GM13976 (cell line): ENCODE measurements at places on chromosomes 12 and 14.
A peak's percentile ranks its signal among the peaks of the same experiment; 100 is the strongest.

GRCh38 chr12:83559650-83560049 lies 872.9 kb downstream of the TMTC2 start:
- no peak for DNase-seq

DNA sequence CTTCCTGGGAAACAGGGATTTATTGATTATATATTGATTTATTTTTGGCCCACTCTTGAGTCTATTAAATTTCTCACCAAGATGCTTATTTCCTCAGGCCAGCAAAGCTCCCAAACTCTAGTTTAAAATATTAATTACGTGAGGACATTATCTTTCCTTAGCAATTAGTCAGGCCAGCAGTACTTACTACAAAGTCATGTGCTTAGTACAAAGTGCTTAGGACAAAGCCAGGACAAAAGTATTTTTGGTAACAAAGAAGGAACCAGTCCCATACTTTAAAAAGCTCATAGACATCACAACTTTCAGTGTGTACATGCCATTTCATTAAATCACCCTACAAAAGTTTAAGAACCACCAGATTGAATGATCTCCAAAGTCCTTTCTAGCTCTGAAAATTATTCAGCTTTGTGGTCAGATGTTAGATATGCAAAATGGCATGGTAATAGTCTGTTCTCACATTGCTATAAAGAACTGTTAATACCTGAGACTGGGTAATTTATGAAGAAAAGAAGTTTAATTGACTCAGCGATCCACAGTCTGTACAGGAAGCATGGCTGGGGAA lies 94.7 kb upstream of the PWP1 start:
- no peak for DNase-seq

GRCh38 chr12:61357496-61357895 lies 902.7 kb upstream of the USP15 start:
- no peak for DNase-seq

- DNase-seq = peak; percentile 9
Measured at GRCh38 chr12:89225401-89225800, 126.9 kb downstream of the DUSP6 start.

- no peak for DNase-seq
Measured at GRCh38 chr14:37864861-37865718, 269.7 kb downstream of the TTC6 start.

DNA sequence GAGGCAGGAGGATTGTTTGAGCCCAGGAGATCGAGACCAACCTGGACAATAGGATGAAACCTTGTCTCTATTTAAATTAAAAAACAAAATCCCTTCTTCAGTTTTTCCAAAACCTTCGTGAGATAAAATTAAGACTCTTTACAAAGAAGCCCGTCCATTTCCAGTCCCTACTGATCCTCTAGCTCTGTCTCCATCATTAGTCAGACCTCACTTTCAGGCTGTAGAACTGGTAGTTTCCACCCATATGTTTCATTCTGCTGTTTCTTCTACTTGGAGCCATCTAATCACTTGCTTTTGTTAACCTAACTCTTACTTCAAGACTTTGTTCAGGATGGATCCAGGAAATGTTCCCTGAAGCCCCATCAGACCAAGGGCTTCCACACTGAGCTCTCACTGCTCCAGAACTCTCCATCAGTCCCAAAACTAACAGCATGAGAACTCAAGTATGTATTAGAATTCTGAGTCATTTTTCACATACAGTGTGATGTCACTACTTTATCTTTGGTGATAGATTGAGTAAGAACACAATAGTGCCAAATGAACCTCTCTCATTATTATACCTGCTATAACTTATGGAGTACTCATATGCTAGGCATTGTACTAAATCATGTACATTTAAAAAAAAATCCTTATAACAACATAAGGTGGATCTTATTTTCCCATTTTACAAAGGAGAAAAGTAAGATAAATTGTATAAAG lies 90.8 kb downstream of the PRICKLE1 start:
- DNase-seq = no peak

DNA sequence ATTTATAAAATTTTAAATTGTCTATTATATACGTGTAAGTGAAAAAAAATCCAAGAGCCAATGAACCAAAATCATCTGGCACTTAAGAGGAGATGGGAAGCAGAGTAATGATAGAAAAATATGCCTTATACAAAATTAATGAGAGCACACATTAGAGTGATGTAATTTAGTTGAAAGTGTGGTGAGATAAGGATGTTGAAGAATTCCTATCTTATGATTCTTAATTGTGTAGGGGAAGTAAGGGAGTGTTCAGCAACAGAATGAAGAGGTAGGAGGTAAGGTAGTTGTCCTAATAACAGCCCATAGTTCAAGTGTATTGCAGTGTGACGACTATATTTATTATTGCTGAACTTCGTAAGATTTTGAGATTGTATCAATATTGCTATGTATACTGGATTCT lies 843.4 kb upstream of the FLRT2 start:
- DNase-seq = no peak

DNA sequence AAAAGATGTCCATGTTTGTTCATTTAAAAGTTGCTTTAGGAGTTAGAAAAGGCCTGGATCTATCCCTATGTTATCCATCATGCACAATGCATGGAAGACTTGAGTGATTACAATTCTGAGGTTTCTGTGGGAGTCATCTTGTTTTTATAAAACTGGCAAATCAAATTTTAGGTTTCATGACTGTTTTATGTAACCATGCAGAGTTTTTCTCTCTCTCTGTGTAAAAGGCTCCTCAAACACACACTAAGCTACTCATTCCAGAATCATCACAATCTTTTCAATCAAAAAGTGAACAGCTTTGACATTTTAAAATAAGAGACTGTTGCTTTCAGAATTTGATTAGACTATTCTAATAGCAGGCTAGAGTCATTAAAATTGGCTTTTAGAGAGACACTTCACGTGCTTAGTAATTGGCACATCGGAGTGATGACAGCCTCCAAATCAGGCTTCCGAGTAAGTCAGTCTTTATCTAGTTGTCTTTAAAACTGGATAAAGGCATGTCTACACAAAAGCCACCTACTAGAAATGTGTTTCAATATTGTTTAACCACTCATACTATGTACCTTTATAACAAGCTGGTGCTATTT lies 31.9 kb downstream of the PRICKLE1 start:
- DNase-seq = no peak

DNA sequence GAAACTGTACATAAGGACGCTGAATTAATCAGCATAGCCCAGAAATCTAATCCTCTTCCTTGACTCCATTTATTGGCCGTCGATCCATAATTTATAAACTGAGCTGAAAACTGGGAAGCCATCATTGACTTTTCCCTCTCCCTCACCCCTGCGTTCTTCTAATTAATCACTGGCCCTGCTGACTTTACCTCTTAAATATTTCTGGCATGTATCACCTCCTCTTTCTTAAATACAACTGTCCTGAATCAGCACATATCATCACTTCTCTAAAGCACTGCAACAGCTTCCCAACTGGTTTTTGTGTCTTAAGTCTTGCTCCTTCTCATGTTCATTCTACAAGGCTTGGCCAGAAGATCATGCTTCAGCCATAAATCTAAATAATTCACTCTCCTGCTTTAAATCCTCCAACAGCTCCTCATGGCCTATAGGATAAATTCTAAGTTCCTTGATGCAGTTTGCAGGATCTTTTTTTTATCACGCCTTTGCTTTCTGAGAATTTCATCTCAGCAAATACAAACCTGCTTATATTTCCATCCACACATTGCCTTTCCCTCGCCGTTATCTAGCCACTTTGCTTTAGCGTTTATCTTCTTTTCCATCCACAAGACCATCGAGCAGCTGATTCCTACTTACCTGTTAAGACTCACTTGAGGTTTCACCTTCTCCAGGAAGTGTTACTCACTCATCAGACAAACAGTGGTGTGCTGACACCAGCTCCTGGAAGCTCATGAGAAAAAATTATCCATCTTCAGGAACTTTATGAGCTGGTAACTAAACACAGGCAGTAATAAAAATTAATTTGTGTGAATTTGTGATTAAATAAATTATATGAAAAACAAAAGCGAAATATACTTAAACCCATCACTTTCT lies 295.6 kb upstream of the FLRT2 start:
- no peak for DNase-seq

- no peak for DNase-seq
Measured at GRCh38 chr14:34684578-34684977, 29.8 kb downstream of the CFL2 start.

GRCh38 chr14:24888532-24888931 lies 161.4 kb downstream of the STXBP6 start:
- no peak for DNase-seq

DNA sequence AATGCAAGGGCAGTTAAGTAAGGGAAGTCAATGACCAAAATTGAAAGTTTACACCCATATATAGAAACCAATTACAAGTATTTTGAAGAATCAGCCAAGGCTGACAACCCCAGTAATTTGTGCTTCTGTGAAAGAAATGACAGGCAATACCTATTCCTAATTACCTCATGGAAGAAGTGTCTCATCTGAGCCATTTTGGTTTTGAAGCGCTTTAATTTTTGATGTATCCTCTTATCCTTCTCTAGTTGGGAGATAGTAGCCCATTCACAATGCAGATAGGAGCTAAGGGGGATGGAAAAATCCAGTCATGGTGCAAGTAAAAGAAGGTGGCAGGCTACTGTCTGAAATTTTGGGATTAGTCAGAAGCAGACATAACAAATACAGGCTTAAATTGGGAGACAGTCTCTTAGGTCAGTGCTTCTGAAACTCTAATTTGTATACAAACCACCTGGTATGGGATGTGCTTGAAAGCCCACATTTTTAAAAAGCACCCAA lies 30.4 kb upstream of the SUPT16H start:
- DNase-seq = peak; percentile 64

GRCh38 chr14:20031058-20031457 lies 4.8 kb downstream of the OR4K13 start:
- DNase-seq = no peak

- DNase-seq = no peak
Measured at GRCh38 chr12:9757433-9758025, 3.2 kb downstream of the CD69 start.

GRCh38 chr12:109757671-109758265 lies 44.1 kb downstream of the FAM222A start:
- no peak for DNase-seq

- DNase-seq = no peak
Measured at GRCh38 chr14:96959992-96960391, 162.8 kb downstream of the VRK1 start.

DNA sequence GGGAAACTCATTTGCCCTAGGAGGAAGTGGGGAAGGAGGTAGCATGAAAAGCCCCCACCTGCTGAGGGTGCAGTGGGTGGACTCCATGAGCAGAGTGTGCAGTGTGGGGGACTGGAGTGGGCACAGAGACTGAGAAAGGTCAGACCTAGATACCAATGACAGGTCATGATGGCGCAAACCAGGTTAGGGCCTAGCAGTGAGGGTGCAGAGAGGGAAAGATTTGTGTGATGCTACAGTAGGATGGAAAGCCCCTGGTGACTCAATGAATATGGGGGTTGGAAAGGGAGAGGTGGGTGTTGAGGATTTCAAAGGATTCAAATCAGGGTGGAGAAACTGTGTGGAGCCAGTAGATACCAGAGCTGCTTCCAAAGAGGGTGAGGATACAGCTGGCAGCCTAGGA lies 319.2 kb downstream of the DPF3 start:
- DNase-seq = no peak

GRCh38 chr14:103697603-103698379 lies 17.5 kb downstream of the XRCC3 start:
- no peak for DNase-seq

GRCh38 chr14:97120611-97121031 lies 323.4 kb downstream of the VRK1 start:
- no peak for DNase-seq

DNA sequence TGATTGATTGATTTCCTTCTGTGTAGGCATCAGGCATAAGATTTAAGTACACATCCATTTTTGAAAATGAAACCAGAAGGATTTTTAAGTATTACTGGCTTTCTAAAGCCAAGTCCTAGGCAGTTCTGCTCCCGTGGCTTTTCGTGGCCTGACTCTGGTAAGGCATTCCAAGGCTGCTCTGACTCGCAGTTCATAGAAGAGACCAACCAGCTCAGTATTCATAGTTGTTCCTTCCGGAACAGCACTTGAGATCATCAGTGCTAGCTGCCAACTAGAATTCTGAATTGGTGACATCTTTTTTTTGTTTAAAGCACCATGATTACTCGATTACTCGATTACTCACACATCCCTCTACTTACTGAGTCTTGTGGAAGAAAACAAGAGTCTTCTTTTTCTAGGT lies 25.9 kb downstream of the SUDS3 start:
- no peak for DNase-seq

- no peak for DNase-seq
Measured at GRCh38 chr12:97790281-97790680, 327.7 kb downstream of the RMST start.

GRCh38 chr14:60051721-60052221 lies 40.0 kb upstream of the PCNX4 start:
- DNase-seq = no peak

GRCh38 chr12:359091-359490 lies 30.0 kb downstream of the KDM5A start:
- no peak for DNase-seq

- no peak for DNase-seq
Measured at GRCh38 chr12:15823360-15824128, 34.4 kb upstream of the EPS8 start.

GRCh38 chr12:62657363-62657632 lies 190.7 kb downstream of the MON2 start:
- no peak for DNase-seq

DNA sequence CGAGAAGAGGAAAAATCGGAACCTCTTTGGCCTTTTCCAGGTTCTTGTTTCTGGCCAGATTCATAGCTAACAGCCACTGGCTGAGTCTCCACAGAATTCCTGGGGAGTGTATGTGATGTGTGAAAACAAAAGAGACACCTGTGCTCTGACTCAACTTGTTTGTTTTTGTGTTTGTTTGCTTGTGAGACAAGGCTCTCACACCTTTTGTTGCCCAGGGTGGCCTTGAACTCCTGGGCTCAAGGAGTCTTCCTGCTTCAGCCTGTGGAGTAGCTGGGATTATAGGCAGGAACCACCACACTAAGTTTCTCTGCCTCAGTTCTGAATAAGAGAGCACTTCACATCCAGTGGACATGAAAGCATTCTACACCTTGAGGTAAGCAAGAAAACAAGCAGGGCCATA lies 22.7 kb downstream of the MFAP5 start:
- DNase-seq = no peak

DNA sequence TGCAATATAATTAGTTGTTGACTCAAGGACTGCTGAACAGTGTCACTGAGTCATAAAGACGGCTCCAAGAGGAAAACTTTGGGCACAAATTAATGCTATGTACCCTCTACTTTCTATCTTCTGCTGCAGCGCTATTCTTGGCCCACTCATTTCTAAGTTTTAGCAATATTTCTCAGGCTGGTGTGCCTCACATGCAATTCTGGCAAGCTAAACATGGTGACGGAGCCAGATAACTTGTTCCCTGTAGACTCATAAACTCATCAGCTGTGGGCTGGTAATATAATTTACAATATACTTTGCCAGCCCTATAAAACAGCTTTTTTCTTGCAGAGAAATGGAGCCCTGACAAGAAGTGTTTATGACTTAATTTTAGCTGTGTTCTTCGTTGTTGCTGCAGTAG lies 615.1 kb downstream of the NRXN3 start:
- no peak for DNase-seq

DNA sequence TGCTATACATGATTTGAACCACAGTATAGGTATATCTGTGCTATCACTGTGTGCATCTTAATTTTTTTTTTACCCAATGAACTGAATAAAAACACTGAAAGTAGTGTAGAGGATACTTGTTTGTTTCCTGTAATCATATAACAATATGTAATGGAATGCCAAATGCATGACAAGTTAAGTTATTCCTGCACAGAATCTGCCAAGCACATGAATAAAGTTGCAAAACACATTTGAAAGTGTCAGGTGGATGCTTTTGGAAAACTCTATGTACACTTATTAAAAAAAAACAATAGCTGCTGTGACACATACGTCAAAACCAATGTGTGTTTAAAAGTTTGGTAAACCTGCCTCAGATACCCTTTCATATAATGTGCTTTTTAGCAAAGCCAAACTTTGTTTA lies 1638.1 kb upstream of the SEL1L start:
- no peak for DNase-seq
